LHCN-M2 (cell line): ENCODE measurements at places on chromosomes 2 and 18. TPM values are rescaled to one million over a fixed set of nuclear protein-coding genes. Genes with fewer than 3 reads are reported as not detected.

Gene FBXO48
- 0.64 and 1.0 TPM in 2 replicates for total RNA-seq

Gene MRPS9
- 22.1 and 24.3 TPM in 2 replicates for total RNA-seq

Gene PLB1
- total RNA-seq = 1.4 and 1.5 TPM in 2 replicates

- DNase-seq = no peak
These were observed 63.5 kb downstream of the LAMA3 start for GRCh38 chr18:23752796-23753195.

Gene MITD1
- 23.4 and 29.0 TPM in 2 replicates for total RNA-seq
